ENCODE measurements at places on chromosomes 2 and 18.

- no peak for DNase-seq
Measured at GRCh38 chr2:239392072-239392357, 8.8 kb downstream of the HDAC4 start.

DNA sequence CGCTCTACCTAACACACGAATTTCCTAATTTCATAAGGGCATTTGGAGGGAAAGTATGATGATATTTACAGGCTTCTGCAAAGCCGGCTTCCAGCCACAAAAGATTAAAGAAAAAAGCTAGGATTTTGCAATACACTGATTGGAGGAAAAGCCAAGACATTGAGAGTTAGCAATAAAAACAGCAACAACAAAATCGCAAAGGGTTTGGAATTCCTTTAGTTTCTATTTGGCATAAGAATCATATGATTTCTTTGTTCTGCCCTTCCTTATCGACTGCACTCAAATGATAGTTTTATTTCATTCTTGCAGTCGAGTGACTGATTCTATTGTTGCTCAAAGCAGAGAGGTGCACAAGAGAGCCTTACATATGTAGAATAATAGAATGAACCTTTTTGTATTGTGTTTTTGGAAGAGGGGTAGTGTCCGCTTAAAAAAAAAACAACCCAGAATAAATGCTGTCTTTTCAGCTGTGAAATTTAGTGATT lies 3.9 kb upstream of the ZNF532 start:
- DNase-seq: no peak

GRCh38 chr18:11984091-11984490 lies 2.8 kb downstream of the IMPA2 start:
- DNase-seq: no peak

GRCh38 chr2:55115761-55116597 lies 65.7 kb upstream of the RTN4 start:
- DNase-seq: no peak

DNA sequence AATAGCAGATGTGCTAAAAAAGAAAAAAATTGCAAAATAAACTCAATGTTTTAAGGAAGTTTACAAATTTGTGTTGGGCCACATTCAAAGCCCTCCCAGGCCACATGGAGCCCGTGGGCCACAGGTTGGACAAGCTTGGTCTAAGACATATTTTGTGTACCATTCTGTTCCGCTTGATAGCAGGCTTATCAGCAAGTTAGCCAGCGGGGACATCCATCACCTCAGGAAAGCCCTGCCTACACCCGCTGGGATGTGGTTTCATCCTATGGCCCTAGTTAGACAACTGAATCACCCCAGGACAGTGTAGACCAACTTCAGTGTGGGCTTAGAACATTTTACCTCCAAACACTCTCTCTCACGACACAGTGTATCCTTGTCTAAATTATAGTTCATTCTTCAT lies 32.6 kb downstream of the CD8B2 start:
- no peak for DNase-seq
